T-cell (primary cell): ENCODE measurements at places on chromosomes 11 and 22.
A peak's percentile ranks its signal among the peaks of the same experiment; 100 is the strongest.

- no peak for DNase-seq
Observed at GRCh38 chr22:22878211-22878570, 9.4 kb upstream of the IGLL5 start.

DNA sequence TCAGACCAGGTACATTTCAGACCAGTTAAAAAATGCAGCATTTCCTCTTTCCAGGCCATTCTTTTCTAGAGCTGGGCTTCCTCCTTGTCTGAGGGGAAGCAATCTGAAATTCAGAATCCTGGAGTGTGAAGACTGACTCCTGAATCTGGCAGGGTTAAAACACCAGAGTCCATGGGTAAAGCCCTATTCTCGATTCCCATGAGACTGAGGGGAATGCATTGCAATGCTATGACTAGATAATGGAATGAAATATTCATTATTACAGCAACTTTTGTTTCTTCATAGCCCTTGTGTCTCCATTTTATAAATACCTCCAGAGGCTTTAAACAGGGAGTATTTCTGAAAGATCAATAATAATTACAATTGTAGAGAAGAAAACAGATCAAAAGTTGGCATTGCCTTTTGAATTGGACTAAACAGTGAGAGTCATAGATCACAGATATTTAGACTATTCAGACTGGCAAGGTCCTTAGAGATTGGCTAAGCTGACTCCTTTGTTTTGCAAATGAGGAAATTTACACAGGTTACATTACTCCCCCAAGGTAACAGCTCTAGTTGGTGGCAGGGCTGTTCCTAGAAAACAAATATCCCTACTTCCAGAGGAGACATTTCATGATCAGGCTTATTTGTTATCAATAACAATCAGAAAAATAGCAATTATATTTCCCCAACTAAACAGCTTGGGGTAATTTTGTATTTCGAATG lies 632.6 kb upstream of the KIRREL3 start:
- DNase-seq, result no peak

DNA sequence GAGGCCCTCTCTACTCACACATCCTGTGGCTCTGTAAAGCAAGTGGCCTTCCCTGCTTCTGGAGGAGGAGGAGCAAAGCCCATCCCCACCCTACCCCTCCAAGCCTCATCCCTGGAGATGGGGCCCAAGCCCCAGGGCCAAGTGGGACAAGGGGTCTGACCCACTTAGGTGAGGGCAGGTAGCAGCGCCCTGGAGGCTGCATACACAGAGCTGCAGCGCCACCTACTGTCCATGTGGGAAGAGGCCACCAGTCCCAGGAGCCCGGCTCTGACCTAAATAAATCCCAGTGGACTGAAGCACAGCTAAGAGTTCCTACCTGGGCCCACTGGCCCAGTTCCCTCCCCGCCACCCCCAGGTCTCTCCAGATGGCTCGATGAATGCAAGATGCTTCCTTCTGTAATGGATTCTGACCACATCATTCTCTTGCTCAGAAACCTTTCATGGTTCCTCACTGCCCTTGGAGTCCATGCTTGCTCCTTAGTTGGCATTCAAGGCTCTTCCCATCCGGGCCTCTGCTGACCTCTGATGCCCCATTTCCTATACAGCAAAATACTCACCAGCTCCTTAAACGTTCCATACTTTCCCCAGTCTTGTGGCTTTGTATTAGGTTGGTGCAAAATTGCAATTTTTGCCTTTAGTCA lies 62.1 kb downstream of the THAP12 start:
- peak; percentile 79 for DNase-seq

DNA sequence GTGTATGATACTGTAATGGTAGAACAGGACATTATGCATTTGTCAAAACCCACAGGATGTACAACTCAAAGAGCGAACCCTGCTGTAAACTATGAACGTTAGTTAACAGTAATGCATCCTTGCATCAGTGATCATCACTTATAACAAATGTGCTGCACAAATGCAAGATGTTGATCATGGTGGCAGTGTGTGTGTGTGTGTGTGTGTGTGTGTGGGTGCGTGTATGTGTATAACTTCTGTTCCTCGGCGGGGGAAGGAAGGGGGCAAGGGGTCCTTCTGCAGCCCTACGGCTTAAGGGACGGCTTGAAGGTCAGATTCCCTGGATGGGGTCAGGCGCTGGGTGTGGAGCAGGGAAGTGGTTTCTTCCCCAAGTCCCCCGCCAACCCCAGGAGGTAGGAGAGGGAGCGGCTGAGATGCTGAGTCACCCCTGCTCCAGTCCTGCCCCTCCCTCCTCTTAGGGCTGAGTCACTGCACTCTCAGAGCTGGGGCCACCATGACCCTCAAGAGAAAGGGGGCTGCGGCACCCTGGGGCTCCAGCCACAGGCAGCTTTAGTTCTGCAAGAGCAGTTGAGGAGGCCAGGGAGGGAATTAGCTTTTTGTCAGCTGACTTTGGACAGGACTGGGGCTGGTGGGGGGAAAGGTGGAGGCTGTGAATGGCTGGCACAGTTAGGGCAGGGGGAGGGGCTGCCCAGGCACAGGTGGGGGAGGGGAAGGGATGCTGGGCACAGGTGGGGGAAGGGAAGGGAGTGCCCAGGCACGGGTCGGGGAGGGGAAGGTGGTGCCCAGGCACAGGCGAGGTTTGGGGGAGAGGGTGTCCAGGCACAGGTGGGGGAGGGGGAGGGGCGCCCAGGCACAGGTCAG lies 8.8 kb upstream of the CTSD start:
- DNase-seq, result no peak

- no peak for DNase-seq
Observed at GRCh38 chr11:1717745-1718144, 20.8 kb downstream of the KRTAP5-6 start.

DNA sequence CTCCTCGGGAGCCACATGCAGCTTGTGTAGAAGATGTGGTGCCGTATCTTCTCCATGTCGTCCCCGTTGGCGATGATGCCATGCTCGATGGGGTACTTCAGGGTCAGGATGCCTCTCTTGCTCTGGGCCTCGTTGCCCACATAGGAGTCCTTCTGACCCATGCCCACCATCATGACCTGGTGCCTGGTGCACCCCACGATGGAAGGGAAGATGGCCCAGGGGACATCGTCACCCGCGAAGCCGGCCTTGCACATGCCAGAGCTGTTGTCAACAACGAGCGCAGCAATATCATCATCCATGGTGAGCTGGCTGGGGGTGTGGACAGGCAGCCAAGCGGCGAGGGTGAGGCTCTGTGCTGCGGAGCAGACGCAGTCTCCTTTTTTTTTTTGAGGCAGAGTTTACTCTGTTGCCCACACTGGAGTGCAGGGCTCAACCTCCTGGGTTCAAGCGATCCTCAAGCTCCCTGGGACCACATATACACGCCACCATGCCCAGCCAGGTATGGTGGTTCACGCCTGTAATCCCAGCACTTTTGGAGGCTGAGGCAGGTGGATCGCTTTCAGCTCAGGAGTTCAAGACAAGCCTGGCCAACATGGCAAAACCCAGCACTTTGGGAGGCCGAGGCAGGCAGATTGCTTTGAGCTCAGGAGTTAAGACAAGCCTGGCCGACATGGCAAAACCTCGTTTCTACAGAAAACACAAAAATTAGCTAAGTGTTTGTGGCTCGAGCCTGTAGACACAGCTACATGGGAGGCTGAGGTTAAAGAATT lies 17.3 kb upstream of the EP300 start:
- no peak for DNase-seq

- DNase-seq, result no peak
Observed at GRCh38 chr11:5288108-5288905, 13.4 kb downstream of the OR51B4 start.

- DNase-seq, result no peak
Observed at GRCh38 chr22:35392357-35392756, 7.6 kb upstream of the MCM5 start.

DNA sequence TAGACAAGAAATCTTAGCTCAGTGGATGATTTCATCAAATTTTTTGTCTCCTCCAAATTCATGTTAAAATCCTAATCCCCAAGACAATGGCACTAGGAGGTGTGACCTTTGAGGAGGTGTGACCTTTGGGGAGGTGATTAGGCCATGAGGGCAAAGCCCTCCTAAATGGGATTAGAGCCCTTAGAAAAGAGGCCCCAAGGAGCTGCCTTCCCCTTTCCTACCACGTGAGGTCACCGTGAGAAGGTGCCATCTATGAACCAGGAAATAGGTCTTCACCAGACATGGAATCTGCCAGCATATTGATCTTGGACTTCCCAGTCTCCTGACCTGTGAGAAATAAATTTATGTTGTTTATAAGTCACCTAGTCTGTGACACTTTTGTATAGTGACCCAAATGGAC lies 138.7 kb downstream of the TRIM29 start:
- no peak for DNase-seq

DNA sequence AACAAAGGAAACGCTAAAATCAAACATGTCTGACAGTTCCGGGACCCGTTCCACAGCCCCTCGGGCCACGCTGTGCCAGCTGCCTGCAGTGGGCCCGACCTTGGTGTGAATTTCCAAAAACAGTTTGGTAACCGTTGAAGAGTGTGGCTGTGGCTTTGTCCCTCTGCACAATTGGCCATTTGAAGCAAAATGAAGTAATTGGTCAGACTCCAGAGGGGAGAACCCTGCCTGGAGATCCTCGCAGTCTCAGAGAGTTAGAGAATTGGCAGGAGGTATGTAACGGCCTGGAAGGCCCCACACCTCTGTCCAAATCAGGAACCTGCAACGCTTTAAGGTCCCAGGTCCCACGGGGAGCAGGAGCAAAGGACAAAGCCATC lies 26.3 kb downstream of the TRMU start:
- DNase-seq, result no peak

DNA sequence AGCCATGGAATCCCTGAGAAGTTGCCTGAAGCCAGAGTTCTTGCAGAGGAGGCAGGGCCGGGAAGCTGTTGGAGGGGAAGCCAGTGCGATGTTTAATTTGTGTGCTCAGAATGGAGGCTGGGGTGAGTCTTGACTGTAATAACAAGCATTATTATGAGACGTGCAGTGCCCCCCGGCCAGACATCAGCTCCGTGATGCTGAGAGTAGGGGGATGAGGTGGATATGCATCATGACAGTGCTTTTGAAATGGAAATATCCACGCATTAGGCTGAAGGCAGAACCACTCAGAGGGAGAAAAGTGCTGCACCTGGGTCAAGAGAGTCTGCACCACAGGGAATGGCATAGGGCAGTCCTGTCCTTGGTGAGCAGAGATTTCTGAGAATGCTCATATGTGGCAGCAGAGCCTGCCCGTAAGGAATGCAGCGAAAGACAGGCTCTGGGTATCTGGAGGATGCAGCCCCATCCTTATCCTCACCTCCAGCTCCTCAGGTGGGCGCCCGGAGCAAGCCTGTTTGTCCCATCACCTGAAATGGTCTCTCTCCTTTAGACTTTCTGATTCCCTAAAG lies 37.6 kb upstream of the SEZ6L start:
- DNase-seq, result no peak

DNA sequence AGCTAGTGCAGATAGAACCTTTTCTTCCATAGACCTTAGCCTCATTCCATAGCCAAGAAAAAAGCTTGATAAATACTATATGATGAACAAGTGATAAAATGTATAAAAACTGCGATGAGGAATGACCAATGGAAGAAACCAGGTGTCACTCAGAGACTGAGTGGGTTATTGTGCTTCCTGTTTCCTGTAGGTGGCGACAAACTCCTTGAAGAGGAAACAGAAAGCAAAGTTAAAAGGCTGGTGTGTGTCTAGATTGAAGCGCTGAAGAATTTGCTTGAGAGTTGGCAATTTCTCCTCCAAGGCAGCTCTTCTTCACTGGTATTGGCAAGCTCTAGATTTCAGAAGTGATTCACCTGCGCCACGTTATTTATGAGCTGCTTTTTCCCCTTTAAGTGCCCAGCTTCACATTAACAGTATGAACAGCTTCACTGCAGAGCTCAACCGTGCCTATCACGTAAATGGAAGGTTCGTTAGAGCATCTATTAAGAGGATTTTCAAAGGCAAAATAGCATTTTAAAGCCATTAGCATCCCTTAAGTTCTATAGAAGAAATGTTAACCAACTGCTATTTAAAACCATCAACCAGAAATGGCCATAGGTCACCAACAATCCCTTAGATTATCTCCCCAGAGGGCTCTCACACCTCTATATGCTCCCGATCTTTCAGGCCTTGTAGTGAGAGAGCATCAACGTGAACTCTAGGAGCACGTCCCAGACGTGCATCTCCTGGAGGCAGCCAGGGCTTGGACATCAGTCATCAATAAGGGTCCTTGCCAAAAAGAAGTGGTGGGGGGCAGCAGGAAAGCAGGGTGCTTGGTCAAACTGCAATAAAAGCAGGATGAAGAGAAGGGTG lies 179.4 kb downstream of the CADM1 start:
- DNase-seq, result peak; percentile 15

- DNase-seq, result no peak
Observed at GRCh38 chr11:118233377-118233776, 8.6 kb upstream of the JAML start.

- DNase-seq, result no peak
Observed at GRCh38 chr11:92388380-92388779, 163.8 kb downstream of the FAT3 start.

DNA sequence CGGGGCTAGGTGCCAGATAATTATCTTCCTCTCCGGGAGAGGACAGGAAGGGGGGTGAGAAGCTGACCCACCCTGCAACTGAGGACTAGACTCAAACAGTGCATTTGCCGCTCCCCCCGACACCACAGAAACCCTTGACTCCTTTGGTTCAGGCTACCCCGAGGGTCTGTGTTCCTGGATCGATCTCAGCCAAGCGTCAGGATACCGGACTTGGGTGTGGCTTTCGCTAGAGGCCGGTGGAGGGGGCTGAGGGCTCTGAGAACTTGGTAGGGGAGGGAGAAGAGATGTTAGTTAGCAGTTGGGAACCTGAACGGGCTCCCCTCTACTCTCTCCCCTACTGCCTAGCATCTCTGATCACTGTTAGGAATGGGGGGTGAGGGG lies 840 bp downstream of the SEZ6L start:
- no peak for DNase-seq

DNA sequence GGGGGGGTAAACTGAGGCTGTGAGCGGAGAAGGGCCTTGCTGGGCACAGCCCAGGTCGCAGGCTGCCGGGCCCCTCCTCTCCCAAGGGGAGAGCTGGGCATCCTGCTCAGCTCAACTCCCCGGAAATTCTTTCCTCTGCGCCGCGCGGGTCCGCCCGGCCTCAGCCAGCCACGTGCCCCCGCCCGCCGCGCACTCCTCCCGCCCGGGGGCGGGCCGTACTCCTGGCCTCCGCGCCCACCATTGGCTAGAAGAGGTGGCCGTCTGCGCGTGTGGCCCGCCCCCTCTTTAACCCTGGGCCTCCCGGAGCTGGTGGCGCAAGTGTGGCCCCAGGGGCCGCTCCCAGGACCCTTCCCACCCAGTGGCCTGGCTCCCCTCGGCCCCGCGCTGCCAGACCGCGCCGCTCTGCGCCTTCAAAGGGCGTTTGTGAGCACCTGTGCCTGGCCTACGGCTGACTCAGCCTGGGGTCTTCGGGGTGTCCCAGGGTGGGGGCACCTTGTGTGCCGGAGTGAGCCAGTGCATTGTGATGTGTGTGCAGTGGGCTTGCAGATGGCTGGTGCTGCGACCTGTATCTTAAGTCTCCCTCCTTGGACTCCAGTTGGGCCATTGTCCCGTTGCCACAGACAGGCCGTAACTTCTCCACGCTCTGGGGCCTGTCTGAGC lies 2.0 kb downstream of the MRGPRF start:
- DNase-seq, result peak; percentile 12

DNA sequence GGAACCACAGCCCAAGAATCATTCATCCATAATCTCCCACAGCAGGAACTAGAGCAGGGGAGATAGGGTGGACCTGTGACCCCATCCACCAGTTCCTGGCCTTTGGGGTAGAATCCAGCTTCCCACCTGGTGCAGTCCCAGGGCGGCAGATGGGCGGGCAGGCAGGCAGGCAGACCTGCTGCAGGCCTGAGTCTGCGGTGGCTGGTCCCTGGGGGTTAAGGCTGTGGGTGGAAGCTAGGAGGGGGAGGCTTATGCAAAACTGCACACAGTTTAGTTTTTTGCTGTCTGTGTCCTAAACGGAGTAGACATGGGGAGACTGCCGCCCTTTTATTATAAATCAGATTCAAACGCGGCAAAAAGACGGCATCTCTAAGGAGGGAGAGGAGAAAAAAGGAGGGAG lies 4.5 kb upstream of the NEFH start:
- no peak for DNase-seq
